ENCODE measurements at places on chromosomes 6 and 20.

DNA sequence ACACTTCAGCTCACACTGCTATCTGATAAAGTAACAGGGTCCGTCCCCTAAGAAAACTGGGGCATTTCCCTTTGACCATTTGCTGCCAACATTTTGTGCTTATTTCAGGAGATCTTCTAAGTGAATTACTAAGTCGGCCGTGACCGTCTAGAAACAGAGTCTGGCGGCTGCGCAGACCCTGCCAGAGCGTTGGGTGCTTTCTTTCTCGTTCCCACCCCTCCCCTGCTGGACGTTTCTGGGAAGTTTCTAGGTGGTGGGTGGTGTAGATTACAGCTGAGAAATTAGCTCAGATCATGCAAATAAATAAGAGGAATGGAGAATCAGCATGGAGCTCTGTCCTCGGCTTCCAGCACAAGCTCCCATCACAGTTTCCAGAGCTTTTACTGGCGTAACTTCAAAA, 128.1 kb downstream of the MYLK4 start:
- DNase-seq, result no peak

DNA sequence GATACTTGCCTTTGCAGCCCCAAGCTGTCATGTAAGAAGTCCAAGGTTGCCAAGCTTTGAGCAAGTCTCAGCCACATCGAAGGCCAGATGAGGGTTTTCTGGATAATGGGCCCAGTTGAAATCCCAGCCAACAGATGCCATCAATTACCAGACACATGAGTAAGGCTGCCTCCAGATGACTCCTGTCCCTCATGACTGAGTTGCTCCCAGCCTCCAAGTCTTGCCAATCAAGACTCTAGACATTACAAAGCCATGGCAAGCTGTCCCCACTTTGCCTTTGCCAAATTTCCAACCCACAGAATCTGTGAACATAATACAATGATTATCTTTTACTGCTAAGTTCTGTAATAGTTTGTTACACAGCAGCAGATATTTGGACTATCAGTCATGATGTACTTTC, 76.8 kb upstream of the ARMC2 start:
- no peak for DNase-seq

- no peak for DNase-seq
Observed at GRCh38 chr6:25025919-25026301, 90.2 kb upstream of the RIPOR2 start.

- no peak for DNase-seq
Observed at GRCh38 chr6:47670851-47671250, 27.5 kb upstream of the ADGRF4 start.

DNA sequence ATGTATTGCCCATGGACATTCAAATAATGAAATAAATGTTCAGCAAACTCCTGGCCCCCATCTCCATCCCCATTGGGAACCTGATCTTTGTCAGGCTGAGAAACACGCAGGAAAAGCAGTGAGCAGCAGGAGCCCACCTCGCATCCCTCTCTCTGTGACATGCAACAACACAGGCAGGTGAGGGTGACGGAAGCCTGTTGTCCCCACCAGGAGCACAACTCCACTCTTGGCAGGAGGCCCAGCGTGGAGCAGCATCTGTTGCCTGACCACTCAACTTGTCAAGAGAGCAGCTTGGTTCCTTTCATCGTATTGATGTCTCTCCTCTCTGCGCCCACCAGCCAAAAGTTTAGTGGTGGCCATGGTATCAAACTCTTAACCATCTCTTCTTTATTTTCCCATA, 586.9 kb upstream of the ARID1B start:
- DNase-seq, result no peak

GRCh38 chr6:123017104-123017682, 21.2 kb downstream of the CLVS2 start:
- DNase-seq, result no peak

DNA sequence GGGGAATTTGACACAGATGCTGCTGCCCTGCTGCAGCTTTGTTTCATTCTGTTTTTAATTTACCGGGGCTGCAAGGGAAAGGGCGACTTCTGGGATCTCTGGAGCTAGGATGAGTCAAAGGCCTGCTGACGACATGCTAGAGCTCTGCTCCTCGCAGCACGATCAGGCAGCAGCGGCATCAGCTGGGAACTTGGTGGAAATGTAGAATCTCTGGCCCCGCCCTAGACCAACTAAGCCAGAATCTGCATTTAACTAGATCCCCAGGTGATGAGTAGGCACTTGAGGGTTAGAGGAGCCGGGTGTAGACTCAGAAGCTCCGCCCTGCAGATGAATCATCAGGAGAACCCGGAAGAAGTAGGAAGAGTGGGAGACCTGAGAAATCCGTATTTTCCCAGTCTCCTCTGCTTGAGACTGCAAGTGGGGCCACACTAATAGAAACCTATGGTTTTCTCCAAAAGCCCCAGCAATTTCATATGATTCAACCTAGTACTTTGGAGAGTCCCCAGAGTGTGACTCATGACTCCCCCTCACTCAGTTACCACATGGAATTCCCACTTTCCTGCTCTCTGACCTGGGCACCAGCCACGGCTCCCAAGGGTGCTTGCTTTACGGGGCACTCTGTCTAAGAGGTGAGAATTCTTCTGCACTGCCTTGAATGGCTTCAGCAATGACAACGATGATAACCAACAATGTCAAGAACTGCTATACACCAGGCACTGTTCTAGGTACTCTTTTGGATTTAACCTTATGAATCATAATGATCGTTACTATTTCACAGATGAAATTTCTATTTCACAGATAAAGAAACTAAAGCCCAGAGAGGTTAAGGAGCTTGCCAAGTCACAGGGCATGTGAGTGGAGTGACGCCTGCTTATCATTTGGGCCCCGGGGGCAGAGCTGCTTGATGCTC, 18.1 kb downstream of the TUBB2B start:
- no peak for DNase-seq

DNA sequence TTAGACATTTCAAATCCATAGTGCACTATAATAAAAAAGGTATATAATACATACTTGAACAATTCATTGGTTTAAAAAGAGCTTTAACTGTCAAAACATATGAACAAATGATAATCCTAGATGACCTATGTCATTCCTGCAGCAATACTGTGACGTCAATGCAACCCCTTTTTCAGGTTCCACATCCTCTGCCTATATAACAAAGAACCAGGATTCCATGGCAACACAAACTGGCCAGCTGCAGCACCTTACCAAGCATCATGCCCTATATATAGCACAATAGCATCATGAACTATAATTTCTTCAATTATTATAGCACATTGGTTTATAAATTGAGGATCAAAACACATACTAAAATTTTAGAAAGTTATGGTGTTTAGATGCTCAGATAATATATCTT, 578 bp upstream of the PTCHD4 start:
- DNase-seq, result no peak

DNA sequence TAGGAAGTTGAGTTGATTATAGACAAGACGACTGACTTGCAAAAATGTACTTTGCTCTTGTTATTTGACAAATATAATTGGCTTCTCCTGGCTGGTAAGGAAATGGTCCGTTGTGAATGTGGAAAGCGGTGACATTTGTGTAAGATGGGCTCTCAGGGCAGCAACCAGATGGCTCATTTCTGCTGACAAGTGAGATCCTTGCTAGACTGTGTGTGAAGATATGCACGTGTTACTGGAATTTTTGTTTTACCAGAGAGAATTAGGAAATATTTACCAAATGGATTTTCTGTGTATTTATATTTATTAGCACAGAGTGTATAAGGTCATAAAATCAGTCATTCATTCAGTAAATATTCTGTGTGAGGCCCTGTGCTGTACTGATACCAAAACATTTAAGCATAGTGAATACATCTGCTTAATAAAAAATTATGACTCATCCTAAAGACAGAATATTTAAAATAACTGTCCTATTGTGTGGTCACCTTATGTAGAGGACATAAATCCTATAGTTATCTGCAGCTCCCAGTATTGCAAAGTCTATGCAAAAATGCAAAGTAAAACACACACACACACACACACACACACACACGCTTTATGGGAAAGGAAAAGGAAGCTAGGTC, 109.9 kb upstream of the ASF1A start:
- no peak for DNase-seq

DNA sequence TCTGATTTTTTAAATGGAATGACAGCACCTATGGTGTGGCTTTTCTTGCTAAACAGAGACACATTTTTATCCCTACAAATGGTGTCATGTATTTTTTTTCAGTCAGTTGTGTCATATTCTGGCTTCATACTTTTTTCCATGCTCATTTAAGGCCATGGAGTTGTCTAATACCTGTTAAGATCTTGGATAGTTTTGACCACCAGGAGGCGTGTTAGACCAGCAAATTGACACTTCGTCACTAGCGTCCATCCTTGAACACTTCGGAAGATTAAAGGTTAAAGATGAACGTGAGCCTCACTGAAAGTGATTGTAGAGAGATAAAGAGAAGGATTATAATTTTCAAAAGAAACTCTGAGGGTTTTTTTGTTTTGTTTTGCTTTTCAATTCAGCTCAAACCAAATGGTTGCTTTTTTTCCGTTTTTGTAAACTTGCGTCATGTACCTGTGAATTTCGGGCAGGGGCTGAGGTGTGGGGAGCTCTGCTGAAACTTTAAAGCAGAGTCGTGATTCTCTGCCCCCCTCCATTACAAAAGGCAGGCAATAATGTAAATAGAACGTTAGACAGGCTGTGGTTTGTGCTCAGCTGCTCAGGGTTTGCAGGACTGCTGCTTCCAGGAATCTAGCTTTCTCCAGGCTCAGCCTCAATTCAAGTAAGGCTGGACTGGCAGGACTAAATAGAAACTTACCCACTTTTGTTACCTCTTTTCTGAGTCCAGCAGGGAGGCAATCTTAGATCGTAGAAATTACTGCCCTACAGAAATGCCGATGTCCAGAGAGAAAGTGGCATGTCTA, 245.1 kb downstream of the FOXA2 start:
- DNase-seq, result no peak

DNA sequence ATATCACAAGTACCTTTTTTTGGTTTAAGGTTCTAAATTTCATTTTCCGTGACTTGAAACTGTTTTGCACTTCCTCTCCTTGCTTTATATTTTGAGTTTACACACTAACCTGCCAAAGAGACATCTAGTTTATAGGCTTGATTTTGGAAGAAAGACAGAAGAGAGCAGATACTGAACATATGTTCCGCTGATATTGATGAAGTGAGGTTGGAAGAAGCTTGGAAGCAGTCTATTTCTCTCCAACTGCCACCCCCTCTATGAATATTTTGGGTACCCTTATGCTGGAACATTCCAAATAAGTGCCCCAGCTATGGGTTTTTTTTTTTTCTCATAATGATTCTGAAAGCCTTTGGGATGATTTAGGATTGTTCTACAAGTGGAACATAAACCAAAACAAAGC, 150.6 kb downstream of the LAMA2 start:
- DNase-seq, result no peak

DNA sequence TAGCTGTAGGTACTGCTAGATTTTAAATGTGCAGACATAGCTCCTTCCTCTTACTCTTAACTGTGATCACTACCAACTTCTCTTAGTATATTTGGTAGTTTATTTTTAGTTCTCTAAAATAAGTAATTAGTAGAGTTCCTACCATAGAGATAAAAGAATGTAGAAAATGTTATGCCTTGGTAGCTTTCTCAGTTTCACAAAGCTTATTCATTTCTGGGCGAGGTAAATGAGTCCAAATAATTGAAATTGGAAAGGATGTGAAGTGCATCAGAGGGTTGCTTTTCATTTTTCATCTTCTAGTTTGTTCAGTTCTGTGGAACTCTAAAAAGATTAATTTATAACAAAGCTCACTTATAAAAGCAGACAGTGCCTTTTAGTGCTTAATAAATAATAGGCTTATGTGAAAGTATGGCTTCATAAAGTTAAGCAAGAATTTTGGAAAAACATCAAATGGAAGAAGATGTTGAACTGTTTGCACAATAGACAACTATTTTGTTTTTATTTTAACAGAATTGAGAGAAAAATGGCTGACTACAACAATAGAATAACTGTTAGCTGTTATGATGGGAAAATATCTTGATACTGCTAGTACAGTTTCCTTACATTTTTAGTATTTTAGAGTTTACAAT, 303.7 kb downstream of the UTRN start:
- no peak for DNase-seq

- DNase-seq, result no peak
Observed at GRCh38 chr20:23151885-23152284, 65.8 kb upstream of the CD93 start.

GRCh38 chr6:81797591-81797990, 45.1 kb upstream of the TENT5A start:
- DNase-seq, result no peak

DNA sequence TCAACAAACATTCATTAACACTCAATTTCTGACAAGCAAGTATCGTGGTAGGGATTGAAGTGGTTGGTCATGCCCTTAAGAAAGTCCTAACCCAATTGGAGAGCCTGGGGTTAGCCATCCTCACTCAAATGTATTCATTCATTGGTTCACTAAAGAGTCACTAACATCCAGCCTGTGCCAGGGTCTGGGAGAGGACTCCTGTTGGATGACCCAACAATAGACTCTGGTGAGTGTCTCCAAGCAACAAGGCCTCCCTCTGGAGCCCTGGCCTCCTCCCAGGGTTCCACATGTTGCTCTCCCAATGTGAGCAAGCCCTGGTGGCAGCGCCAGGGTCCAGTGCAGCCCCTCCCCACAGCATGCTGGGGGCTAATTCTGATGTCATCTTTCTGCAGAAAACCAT, at the start of gene BPIFA3:
TSS of gene BPIFA3 (plus strand) at position 301 of the 400 bp plus-strand sequence. CDS start 185 bp downstream, outside the sequence.
- no peak for DNase-seq

- no peak for DNase-seq
Observed at GRCh38 chr6:122066200-122066599, 333.3 kb upstream of the HSF2 start.

- no peak for DNase-seq
Observed at GRCh38 chr6:128117916-128118315, 217.1 kb upstream of the THEMIS start.

DNA sequence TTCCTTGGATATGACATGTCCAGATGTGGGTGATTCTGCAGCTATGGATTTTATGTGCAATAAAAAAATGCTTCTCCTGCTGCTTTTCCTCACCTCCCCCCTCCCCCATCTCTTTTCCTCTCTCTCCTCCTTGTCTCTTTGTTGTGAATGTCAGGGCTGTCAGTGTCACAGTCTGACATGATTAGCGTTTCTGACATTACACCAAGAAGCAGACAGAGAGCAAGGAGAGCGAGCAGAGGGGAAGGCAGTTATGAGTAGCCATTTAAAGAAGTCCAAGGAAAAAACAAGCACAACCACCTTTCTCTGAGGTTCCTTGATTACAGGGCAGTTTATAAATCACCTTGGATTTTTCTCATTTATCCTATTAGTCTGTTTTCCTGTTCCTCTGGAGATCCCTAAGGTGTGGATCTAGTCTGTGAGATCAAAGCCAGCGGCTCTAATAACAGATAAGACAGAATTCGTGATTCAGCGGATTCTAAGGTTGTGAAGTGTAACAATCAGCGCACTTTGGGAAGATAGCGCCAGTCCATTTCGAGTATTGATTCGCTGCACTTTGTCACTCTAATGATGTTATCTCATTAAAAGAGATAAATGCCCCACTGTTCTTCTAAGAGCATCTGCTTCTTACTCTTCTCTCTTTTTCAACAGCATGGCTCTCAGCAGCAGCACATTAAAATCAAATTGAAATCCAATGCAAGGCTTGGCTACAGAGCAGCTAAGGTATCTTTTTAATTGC, 101.4 kb downstream of the BACH2 start:
- no peak for DNase-seq

Data from substantia nigra (tissue), 51 donors.